LNCaP clone FGC (cell line): ENCODE measurements at places on chromosomes 16 and 17.
A peak's percentile ranks its signal among the peaks of the same experiment; 100 is the strongest.

GRCh38 chr16:87611456-87611855 lies 9.1 kb downstream of the JPH3 start:
- no peak for DNase-seq

- no peak for DNase-seq
Measured at GRCh38 chr17:52024300-52024870, 134.1 kb downstream of the CA10 start.

DNA sequence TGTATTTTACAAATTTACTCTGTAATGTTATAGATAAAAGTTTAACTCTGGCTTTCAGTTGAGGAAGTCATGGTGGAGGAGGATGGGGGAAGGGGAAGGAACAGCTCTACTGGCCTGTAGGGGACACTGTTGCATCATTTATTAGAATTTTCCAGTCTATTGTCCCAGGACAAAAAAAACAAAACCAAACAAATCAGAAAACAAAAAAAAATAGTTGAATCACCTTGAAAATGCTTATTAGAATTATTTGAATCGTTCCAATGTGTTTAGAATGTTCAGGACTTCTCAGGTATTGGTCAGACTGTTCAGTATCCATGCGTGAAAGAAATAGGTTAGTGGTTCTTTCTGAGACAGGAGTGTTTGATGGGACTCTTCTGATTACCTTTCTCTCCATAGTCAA lies 242.0 kb downstream of the FTO start:
- DNase-seq = peak; percentile 21

GRCh38 chr17:8923762-8924161 lies 41.7 kb downstream of the PIK3R5 start:
- no peak for DNase-seq

- peak; percentile 90 for DNase-seq
Measured at GRCh38 chr17:76182016-76182764, 41.1 kb upstream of the FOXJ1 start.

- no peak for DNase-seq
Measured at GRCh38 chr17:81870131-81870980, 781 bp downstream of the ARHGDIA start.

- DNase-seq = peak; percentile 26
Measured at GRCh38 chr17:68627956-68628575, 26.9 kb upstream of the FAM20A start.

DNA sequence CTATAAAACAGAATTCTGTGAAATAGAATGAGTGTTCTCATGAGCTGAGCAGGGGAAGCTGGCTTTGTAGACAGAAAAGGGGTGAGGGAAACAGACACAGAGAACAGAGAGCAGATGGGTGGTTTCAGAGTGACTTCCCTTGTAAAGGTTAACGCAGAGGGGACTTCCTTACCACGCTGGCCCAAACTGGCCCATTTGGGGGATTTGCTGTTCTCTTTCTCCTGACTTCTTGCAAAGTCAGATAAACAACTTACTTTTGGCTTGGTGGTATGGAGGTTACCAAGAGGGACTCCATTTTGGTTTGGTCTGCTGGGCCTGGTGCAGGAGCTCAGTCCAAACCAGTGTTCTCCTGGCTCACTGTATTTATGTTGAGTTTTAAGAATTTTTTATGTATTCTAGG lies 48.4 kb downstream of the SEC14L1 start:
- DNase-seq = no peak

DNA sequence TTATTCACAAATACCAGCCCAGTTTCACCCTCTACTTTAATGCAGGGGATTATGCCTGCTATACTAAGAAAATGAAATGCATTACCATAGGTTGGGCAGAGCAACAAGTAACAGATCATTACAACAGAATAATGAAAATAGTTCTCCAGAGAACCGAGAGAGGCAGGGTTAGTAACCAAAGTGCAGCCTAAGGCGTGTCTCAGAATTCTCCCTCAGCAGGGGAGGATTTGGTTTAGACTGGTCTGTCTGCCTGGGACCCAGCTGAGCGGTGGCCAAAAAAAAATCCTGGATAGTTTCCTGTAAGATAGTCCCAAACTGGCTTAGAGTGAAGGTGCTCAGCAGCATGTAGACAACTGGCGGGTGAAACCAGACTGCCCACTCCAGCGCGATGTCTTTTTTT lies 30.8 kb upstream of the ADCY7 start:
- no peak for DNase-seq
